ENCODE measurements at places on chromosomes 2 and 18.

GRCh38 chr2:200318940-200319435, 12.5 kb downstream of the SPATS2L start:
- H3K27me3 ChIP-seq: no peaks in the 10 kb centered on the region
- no peak overlapping the region for H3K4me3 ChIP-seq
- no peaks in the 10 kb centered on the region for H3K36me3 ChIP-seq

- no peaks in the 10 kb centered on the region for H3K27me3 ChIP-seq
- no peaks in the 10 kb centered on the region for H3K4me1 ChIP-seq
- no peak for DNase-seq
- H3K27ac ChIP-seq: no peak overlapping the region
These were observed 285.9 kb downstream of the ASXL3 start for GRCh38 chr18:33863912-33864311.

- no peak overlapping the region for H3K4me3 ChIP-seq
- DNase-seq: no peak
- no peak overlapping the region for H3K27ac ChIP-seq
- H3K27me3 ChIP-seq: no peaks in the 10 kb centered on the region
These were observed 1343.8 kb upstream of the LRRTM1 start for GRCh38 chr2:81648370-81648769.

DNA sequence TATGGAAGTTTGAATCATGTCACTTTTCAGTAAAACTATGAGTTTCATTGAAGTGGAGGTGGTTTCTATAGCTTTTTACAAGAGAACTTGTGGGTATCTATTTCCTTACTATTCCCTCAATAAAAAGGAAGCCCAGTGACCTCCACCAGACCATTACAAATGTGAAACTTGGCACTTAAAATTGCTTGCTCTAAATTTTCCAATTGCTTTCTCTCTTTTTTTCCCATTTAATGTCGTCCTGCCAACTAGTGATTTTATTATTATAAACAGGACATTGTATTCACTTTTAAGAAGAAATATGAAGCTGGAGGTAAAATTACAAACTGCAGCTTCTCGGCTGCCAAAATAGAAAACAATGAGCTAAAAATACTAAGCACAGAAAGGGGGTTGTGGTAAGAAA, 208.2 kb upstream of the ALPP start:
- no peak for DNase-seq
- H3K4me3 ChIP-seq: no peak overlapping the region
- H3K27me3 ChIP-seq: no peaks in the 10 kb centered on the region
- H3K4me1 ChIP-seq: no peaks in the 10 kb centered on the region
- no peak overlapping the region for H3K27ac ChIP-seq

- H3K36me3 ChIP-seq: no peaks in the 10 kb centered on the region
- no peak overlapping the region for H3K4me3 ChIP-seq
- H3K27ac ChIP-seq: no peak overlapping the region
- no peaks in the 10 kb centered on the region for H3K4me1 ChIP-seq
- DNase-seq: peak; percentile 15
- H3K27me3 ChIP-seq: no peaks in the 10 kb centered on the region
These were observed 233.7 kb downstream of the METTL4 start for GRCh38 chr18:2337552-2338141.

GRCh38 chr2:39839261-39839848, 60.3 kb upstream of the THUMPD2 start:
- no peak overlapping the region for H3K4me3 ChIP-seq
- DNase-seq: no peak
- no peaks in the 10 kb centered on the region for H3K4me1 ChIP-seq
- H3K36me3 ChIP-seq: no peaks in the 10 kb centered on the region

DNA sequence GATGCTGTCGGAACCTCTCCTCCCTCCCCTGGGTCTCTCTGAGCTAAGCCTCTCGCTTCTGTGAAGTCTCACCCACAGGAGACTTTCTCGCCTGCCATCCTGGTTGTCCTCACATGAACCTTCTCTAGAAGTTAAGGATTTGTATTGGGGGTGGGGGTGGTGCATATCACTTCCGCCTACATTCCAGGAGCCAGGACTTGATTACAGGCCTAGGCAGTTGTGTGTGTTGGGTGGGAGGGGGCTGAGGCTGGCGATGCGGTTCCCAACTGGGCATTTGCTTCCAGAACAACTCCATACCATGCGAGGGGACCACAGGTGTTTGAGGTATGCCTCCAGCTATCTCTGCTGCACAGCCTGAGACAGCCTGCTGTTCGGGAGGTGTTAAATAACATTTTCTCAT, 56.8 kb upstream of the MGAT4A start:
- no peak overlapping the region for H3K27ac ChIP-seq
- H3K27me3 ChIP-seq: no peaks in the 10 kb centered on the region
- DNase-seq: no peak
- no peak overlapping the region for H3K4me3 ChIP-seq
- no peaks in the 10 kb centered on the region for H3K36me3 ChIP-seq

DNA sequence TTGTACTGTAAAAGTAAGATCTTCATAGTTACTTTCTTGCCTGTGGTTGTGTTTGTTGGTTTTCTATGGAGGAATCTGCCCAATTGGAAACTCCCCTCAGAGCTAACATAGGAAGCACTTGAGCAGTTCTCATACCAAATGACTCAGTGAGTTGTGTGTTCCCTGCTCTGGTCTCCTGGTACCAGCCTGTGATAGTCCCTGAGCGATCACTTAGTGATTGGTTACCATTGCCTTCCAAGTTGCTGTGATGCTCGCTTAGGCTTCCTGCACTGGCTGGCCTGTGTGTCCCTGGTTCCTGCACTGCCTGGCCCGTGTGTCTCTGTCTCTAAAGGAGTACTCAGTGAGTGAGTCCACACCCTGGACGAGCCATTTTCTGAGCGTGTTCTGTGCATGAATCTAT, 133.0 kb downstream of the MAP4K4 start:
- H3K36me3 ChIP-seq: peaks cover 33% of the 10 kb centered on the region
- peaks cover 61% of the 10 kb centered on the region for H3K4me1 ChIP-seq
- H3K27ac ChIP-seq: no peak overlapping the region

DNA sequence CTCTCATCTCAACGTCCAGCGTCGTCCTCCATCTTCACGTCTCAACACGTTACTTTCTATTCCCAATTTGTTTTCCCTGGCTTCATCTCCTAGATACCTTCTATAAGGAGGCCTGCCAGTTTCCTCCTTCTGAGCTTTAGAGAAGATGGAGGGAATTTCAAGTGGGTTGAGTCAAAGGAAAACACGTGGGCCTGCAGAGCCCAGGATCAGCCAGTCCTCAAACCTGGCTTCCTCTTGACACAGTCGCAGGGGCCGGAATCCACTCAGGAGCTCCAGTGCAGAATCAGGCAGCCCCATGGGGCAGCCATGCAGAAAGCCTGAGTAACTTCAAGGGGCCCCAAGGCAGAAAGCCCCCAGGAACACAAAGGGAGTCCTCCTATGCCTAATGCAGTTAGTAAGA, 14.5 kb upstream of the APCDD1 start:
- H3K36me3 ChIP-seq: no peaks in the 10 kb centered on the region
- no peak overlapping the region for H3K27ac ChIP-seq
- DNase-seq: no peak
- H3K4me1 ChIP-seq: no peaks in the 10 kb centered on the region
- no peak overlapping the region for H3K4me3 ChIP-seq

- no peak overlapping the region for H3K27ac ChIP-seq
- peaks cover 12% of the 10 kb centered on the region for H3K4me1 ChIP-seq
- H3K4me3 ChIP-seq: no peak overlapping the region
- no peaks in the 10 kb centered on the region for H3K27me3 ChIP-seq
- no peak for DNase-seq
These were observed 32.4 kb downstream of the IL18R1 start for GRCh38 chr2:102387763-102388546.

DNA sequence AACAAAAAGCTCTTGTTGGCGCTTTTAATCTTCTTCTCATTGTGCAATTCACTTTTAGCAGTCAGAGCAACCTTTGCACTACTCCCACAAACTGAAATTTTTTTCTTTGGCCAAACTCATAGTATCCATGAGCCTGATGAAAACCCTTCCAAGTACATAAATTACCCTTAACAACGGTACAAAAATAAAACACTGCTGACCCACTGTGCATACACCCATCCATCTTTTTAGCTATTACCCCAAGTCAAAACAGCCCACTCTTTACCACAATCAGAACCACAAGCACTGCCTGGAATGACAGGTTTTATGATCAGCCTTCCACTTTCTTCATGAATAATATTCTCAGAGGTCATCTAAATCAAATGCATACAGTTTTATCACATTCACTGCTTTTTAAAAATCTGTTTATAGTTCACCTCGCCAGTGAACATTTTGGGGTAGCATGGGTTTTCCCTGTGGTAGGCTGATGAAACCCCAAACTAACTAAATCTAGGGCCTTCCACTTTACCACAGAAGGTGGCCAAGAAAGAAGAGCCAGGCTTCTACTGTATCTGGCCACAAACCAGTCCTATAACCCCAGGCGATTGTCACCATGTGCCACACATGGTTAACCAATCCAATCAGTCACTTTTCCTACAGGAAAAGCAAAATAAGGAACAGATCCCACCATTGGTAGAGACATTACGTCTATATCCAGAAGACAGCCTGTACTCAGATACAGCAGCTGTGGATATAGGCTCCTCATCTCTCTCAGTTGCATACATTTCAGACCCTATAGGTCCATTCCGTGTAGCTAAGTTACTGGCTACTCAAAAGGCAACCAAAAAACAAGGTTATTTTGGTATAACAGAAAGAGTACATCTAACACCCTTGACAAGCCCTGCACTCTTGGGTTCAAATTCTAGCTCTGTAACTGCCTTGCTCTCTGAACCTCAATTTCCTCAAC, 171.3 kb downstream of the THADA start:
- no peak overlapping the region for H3K4me3 ChIP-seq
- H3K36me3 ChIP-seq: no peaks in the 10 kb centered on the region
- DNase-seq: no peak
- H3K4me1 ChIP-seq: peaks cover 37% of the 10 kb centered on the region
- H3K27ac ChIP-seq: no peak overlapping the region

Data from CD8-positive, alpha-beta memory T cell (primary cell).